NCI-H2029 (cell line): ENCODE measurements at places on chromosomes 16 and 17.

DNA sequence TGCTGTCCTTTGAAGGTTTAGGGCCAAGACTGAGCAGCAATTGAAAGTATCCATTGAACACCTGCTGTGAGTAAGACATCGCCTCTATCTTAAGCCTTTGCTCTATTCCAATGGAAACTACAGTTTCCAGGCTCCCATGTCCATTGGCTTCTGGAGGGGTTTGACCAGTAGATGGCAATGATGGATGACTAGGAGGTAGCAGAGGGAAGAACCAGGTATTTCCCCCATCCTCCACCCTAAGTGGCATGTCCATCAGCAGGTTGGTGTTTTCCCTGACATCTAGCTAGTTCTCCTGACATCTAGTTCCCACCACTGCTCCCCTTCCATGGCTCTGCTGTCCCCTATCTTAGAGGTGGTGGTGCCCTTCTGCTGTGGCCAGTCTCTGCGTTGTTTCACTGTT, 58.7 kb downstream of the CENPV start:
- no peak for DNase-seq

- no peak for DNase-seq
Observed at GRCh38 chr16:88057656-88058055, 106.4 kb downstream of the BANP start.

DNA sequence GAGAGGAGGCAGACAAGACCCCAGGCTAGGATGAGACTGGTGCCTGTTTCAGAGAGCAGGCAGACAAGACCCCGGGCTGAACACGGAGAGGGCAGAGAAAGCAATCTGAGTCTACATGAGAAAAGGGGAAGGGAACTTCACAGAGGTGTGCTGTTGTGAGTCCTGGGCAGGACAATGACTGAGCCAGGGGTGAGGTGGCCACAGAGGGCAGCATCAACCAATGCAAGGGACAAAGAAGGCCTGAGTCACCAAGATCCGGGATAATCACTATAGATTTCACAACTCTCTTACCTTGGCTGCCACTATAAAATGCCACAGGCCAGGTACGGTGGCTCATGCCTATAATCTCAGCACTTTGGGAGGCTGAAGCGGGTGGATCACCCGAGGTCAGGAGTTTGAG, 89.0 kb downstream of the SLC39A11 start:
- no peak for DNase-seq

GRCh38 chr17:22703786-22704441, 1011.6 kb downstream of the KCNJ18 start:
- no peak for DNase-seq

GRCh38 chr16:78122774-78123315, 23.4 kb downstream of the WWOX start:
- DNase-seq, result peak; percentile 51

- peak; percentile 86 for DNase-seq
Observed at GRCh38 chr16:14501331-14502255, 128.5 kb downstream of the PARN start.

DNA sequence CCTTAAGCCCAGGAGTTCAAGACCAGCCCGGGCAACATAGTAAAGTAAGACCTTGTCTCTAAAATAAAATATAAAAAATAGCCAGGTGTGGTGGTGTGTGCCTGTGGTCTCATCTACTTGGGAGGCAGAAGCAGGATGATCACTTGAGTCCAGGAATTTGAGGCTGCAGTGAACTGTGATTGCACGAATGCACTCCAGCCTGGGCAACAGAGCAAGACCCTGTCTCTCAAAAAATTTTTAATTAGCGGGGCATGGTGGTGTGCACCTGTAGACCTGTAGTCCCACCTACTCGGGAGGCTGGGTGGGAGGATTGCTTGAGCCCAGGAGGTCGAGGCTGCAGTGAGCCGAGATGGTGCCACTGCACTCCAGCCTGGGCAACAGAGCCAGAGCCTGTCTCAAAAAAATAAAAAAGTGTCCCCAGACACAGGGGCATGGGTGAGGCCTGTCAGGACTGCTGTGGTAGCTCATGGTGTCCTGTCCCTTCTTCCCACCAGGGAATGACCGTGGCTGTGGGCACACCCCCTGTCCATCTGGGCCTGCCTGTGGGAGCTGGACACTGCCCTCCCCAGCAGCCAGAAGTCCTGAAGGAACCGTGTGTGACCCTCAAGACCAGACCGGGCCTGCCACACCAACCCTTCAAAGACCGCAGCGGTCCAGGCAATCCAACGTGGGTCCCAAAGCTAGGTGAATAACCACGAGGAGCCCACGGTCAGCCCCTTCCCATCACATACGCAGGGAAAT, 30.8 kb upstream of the GAA start:
- DNase-seq, result no peak

GRCh38 chr17:43753493-43754129, 5.0 kb downstream of the SOST start:
- DNase-seq, result no peak

GRCh38 chr16:426115-426905, 861 bp downstream of the RAB11FIP3 start:
- no peak for DNase-seq

GRCh38 chr17:40303708-40304551, 5.0 kb upstream of the RARA start:
- peak; percentile 85 for DNase-seq

GRCh38 chr16:56289416-56289815, 98.1 kb downstream of the GNAO1 start:
- DNase-seq, result no peak

- no peak for DNase-seq
Observed at GRCh38 chr16:69706975-69707340, 19.4 kb downstream of the NQO1 start.

- peak; percentile 27 for DNase-seq
Observed at GRCh38 chr17:4806777-4807604, at the start of gene PLD2. Gene PLD2, plus strand, starts transcription at chr17:4807152. Its CDS starts 621 bp downstream, at chr17:4807773.

DNA sequence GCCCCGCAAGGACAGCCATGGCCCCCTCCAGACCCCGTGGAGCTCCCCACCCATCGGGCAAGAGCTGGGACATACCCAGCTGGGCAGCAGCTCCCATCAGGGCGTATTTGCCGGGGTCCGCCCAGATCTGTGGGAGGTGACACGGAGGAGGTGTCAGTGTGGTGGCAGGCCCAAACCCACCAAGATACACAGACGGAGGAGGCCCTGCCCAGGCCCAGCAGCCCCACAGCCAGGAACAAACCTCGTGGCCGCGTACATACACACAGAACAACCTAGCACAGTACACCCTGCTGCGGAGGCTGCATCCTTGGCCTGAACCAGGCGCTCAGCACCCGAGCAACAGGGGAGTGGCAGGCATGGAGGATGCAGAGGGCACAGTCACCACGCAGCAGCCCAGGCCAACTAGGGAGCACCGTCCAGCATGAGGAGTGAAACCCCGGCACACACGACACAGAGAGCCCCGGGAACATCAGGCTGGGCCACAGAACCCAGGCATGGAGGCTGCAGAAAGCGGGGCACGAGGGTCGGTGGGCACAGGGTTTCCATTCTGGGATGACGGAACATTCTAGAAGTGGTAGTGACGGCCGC, 4.9 kb upstream of the CCDC154 start:
- no peak for DNase-seq

DNA sequence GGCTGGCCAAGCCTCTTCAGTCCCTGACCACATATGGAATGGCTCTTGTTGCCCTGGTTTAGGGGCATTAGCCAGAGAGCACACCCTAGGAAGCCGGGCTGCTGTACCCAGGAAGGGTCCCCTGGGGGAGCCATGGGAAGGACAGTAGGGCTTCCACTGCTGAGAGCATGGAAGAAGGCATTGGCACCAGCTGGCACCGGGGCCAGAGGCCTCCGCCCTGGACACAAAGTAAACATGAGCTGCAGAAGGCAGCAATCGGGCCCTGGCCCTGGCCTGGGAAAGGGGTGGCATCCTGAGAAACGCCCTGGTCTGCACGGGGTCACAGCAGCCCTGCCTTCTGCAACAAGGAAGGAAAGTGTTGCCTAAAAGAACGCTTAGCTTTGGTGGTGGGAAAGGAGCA, 49.4 kb downstream of the VAC14 start:
- no peak for DNase-seq

DNA sequence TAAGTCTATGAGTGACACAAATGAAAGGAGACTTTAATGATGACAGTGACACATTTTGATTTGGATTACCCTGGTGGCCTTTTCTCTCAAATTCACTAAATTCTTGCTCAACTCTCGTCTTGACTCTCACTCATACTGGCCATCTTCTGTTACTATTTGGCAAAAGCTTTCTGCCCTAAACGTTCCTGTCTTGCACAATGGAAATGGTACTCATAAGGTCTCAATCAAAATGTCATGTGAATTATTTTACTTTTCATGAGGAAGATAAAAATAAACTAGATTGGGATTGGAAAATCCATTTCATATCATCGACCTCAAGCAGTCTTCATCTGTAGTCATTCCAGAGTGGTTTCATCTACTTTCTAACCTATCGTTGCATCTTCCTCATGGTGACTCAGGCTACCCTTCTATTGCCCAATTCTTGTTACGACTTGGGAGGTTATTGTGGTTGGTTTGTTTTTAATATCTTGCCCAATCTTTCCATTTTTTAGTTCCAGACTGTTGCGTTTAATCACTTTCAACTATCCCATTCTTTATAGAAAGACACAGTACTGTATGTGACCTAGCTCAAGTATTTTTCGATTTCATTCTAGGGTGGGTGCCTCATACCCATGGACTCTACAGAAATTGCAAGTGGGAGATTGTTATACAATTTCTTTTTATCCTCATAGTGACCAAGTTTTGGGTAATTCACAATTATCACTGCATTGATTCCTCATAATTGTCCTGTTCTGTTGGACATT, 317.2 kb upstream of the KCNJ16 start:
- DNase-seq, result no peak

DNA sequence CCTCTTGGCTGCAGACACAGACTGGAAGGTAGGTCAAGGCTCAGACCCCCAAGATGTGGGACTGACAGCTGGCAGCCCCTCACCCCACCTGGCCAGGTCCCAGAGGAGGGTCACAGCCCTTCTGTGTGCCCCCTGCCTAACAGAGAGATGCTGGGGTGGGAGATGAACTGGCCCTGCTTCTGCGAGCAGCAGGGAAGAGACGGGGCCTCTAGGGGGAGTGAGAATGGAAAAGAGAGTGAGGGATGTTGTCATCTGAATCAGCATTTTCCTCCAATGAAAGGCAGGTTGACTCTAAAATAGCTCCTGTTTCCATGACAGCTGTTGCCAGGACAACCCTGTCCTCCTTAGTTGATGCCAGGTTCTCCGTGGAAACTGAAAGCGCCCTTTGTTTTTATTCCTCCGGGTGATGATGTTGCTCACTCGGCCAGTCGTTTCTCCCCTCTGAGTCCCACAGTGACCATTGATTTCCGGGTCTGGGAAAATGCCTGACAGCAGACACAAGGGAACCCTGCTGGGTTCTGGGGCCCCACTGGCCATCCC, 4.9 kb upstream of the NDRG4 start:
- peak; percentile 74 for DNase-seq

DNA sequence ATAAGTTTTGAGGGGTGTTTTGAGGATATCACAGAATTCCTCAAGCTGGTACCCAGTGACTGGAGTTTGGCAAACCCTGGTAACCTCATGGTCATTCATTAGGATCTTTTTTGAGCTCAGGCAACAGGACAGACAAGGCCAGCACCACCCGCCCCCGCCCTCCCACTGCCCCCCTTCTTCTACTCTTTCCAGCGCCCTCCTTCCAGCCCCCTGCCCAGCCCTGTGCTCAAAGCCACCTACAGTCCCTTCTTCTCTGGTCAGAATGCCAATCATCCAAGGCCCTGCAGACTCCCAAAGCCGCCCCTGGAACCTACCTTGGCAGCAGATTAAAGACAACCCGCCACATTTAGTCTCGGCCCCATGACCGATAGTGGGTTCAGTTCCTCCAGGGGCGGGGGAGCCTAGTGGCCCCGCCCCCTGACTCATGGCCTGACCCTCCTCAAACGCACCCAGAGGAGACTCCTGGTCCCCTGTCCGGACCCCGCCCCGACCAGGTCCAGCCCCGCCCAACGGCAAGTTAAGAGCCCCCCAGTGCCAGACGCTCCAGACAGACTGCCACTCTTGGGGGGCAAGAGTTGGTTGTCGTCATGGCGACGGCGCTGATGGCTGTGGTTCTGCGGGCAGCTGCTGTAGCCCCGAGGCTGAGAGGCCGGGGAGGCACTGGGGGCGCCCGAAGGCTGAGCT, at the start of gene NAGS:
Gene NAGS, plus strand, starts transcription at position 546 of the 684 bp plus-strand sequence. Its CDS starts 42 bp downstream, at position 588.
- DNase-seq, result no peak

- peak; percentile 50 for DNase-seq
Observed at GRCh38 chr16:85329059-85329812, 217.0 kb upstream of the CIBAR2 start.

DNA sequence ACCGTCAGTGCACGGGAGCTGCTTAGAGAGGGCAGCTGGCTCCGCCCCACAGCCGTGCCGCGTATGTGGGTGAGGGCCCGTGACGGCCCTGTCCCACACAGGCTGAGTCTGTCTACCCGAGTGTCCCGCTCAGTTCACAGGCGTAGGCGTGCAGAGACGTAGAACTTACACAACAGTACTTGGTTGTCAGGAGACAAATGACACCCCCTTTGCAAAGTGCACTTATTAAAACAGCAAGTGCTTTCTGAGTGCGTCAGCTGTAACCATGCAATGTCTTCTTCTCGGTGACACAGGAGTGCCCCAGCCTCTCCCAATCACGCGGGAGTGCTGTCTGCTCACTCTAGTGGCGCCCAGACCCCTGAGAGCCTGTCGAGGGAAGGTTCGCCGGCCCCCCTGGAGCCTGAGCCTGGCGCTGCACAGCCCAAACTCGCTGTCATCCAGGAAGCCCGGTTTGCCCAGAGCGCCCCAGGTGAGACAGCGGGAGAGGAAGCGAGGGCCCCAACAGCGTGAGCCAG, 64.2 kb downstream of the FOXK2 start:
- no peak for DNase-seq

DNA sequence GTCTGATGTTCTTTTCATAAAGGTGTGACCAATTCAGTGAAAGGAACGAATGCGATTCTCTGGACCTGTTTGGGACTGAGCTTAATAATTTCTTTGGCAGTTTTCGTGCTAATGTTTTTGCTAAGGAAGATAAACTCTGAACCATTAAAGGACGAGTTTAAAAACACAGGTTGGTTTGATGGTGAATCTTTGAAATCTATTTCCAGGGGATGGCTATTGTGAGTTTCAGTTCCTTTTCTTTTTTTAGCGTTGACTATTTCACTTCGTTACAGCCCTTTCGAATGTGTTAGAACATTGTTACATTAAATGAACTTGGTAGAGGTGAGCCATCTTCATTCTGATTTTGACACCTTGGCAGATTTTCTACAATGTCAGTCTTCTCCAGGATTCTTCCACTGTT, 1.2 kb downstream of the TNFRSF17 start:
- DNase-seq, result no peak

DNA sequence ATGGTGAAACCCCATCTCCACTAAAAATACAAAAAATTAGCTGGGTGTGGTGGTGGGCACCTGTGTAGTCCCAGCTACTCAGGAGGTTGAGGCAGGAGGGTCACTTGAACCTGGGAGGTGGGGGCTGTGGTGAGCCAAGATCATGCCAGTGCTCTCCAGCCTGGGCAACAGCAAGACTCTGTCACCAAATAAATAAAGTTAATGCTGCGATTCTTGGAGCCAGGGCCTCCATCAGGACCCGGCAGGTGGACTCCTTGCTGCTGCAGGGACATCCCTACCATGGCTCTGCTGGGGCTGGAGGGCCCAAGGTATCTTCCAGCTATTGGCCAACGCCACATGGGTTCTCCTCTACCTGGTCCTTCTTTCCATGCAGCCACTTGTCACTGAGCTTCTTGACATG, 82.5 kb upstream of the CACNG5 start:
- no peak for DNase-seq

- no peak for DNase-seq
Observed at GRCh38 chr16:27571433-27572326, 21.7 kb downstream of the KATNIP start.
